ENCODE measurements at places on chromosomes 5 and 9.

DNA sequence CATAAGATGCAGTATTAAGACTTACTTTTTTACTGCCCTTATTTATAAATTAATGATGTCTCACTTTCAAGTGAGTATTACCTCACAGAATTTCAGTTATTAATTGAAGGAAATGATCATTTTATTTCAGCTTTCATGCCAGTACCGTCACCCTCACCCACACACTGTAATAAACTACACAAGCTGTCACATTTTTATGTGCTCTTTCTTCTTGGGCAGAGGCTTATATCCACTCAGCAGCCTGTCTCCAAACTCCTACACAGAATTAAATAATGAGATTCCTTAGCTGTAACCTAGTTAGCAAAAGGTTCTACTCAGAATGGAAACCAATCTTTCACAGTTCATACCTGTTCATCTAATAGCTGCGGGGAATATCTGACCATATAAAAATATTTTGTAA is 1915.8 kb upstream of the CDH6 start:
- no peak for DNase-seq

DNA sequence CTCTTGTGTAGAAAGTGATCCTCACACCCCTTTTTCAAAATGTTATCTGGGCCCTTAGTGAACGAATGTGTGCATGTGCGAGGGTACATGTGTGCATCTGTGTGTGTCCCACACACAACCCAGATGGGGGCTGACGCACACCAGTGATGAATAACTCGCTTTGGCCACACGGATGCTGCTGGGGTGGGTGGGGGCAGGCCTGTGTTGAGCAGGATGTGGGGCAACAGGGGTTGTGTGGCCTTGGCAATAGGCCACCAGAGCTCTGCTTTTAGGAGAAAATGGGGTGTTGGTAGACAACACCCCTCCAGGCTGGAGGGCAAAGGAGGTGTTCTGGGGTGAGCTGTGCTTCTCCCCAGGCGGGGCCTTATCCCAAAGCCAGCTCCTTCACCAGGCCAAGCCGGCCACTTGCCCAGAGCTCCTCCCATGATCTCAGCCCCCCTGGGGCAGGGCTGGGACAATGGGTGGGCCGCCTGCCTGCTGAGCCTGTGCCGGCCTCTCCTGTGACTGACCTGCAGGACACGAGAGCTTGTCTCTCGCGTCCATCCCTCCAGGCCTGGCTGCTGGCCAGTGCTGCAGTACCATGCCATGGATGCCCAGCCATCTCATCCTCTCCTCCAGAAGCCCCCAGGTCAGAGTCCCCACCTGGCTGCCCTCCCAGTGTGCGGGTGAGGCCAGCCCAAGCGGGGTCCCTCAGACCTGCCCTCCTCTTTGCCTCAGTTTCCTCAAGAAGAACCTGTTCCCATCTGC is 1.7 kb downstream of the DBN1 start:
- DNase-seq = no peak

DNA sequence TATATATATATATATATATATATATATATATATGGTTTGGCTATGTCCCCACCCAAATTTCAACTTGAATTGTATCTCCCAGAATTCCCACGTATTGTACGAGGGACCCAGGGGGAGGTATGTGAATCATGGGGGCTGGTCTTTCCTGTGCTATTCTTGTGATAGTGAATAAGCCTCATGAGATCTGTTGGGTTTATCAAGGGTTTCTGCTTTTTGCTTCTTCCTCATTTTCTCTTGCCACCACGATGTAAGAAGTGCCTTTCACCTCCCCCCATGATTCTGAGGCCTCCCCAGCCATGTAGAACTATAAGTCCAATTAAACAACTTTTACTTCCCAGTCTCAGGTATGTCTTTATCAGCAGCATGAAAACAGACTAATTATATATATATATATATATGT is 52.3 kb upstream of the ADAMTS2 start:
- no peak for DNase-seq

DNA sequence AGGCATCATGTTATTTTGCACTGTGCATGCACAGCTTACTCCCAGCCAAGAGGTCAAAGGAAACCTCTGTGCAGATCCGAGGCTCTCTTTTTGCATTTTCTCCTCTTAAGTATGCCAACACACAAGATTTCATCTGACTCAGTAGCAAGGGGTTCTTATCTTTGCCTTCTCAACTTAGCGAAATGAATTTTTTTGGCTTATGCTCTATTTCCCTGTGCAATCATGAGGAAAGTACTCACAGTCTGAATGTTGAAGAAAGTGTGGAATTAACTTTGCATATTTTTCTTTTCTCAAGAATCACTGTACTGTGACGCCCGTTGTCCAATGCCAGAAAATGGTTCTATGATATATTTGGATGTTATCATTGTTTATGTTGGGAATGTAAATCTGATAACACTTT is 173.5 kb upstream of the FBXL7 start:
- DNase-seq = no peak

DNA sequence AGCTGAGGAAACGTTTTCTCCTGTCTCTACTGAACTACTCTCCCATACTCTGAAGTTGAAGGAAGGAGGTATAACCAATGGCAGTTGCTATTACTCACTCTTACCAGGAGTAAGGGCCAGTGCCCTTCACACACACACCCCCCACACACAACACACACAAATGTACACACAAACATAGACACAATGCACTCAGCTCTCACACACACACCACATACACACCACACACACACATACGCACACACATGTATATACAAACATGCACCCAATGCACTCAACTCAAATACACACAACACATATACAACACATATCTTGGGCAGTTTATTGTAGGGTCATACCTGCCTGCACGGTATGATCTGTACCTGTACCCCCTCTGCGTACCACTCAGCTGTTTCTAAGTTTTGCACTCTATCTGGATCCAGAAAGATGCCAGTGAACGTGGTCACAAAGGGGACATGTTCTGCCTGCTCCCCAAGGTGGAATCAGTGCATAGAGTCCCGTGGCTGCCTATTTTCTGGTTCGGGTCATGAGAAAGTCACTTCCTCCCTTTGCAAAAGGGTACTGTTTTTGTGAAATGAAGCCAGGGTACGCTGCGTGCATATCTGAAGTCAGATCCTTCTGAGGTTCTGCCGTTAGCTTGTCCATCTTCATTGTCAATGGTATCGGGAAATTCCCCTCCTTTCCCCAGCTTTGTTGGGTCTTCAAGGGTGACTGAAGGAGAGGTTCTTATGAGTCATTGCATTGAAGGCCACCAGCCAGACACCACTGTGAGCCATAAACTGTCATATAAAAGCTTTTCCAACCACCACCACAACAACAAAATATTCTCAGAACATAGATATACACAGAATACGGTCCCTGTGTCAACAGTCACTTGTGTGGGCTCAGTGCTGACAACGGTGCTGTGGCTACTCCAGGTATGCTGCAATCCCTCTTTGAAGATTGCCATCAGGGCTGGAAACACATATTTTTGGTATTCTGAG is 131.9 kb downstream of the UGCG start:
- no peak for DNase-seq

- no peak for DNase-seq
Measured at GRCh38 chr9:35914301-35914807, 5.1 kb downstream of the SPAAR start.

DNA sequence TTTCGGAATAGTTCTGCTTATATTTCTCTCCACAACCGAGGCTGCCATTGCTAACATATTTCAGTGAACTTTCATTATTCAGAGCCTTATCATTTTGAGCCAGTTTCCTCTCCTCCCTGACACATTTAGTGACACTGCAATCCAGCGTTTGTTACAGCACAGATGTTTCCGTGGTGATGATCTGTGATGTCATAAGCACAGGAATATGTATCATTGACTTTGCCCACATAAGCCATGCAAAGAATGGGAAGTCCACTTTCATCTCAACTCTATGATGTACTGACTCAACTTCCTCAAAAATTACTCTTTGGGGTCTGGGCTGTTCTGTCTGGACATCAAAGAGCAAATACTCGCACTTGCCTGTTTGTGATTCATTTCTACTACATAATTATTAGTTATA is 291.8 kb downstream of the EBF1 start:
- no peak for DNase-seq

DNA sequence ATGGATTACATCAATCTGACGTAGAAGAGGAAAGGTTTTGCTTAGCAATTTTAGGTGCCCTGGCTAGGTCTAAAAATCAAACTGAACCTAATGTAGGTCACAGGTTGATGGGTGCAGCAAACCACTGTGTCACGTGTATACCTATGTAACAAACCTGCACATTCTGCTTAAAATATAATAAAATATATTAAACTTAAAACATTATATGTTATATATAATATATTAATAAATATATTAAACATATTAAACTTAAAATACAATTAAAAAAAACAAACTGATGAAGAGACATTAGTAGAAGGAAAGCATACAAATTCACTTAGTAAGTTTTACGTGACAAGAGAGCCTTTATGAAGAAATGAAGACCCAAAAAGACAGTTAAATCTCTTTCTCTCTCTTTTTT is 51.7 kb upstream of the FBXL17 start:
- DNase-seq = no peak

GRCh38 chr9:136962163-136962562 is 10.1 kb downstream of the LCN12 start:
- no peak for DNase-seq

GRCh38 chr5:122264610-122265009 is 47.4 kb upstream of the SNCAIP start:
- no peak for DNase-seq

DNA sequence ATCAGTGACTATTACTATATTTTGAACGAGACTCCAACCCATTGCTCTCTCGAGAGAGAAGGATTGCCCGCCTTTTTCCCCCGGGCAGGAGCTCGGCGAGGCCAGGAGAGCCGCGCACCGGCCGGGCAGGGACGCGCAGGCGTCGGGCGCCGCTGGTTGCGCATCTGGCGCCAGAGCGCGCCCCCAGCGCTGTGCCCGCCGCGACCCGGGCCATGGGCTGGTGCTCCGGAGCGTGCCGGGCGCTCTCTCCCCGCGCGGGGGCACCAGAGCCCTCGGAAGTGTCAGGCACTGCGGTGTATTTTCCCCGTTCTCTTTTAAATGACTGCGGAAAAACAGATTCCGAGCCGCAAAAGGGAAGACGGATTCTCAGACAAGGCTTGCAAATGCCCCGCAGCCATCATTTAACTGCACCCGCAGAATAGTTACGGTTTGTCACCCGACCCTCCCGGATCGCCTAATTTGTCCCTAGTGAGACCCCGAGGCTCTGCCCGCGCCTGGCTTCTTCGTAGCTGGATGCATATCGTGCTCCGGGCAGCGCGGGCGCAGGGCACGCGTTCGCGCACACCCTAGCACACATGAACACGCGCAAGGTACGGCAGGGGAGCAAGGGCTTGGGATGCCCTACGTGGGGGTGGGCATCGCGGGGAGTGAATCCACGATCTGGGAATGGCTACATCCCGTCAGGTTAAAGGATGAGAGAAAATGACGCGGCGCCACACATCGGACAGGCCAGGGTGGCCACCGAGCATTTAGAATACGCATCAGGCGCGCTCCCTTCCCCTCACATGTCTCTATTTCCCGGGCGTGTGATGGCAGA is 1.1 kb upstream of the NTRK2 start:
- DNase-seq = no peak

DNA sequence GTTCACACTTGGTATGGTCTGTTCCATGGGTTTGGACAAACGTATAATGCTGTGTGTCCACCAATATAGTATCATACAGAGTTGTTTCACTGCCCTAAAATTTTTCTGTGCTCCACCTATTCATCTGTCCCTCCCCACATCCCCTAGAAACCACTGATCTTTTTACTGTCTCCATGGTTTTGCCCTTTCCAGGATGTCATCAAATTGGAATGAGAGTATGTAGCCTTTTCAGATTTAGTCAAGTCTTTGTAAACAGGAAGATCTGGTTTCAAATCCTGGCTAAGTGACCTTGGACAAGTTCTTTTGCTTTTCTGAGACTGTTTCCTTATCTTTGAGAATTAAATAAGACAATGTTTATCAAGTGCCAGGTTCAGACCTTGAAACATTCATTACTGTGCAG is 13.2 kb upstream of the LVRN start:
- no peak for DNase-seq

DNA sequence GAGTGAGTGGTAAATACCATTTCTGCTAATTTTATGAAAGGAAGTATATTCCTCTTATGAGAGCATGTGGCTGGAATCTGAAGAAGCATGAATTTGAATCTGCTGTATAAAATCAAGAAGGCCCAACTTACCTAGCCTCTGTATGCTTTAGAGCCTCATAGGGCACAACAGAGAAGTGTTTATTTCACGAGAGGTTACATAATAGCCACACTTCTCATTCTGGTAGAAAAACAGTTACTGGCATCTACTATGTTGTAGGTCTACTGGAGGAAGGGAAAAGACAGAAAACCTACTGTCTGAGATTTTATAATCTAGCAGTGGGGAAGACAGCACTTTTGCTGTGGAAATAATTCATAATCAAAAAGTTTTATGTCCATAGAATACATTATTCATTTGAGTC is 172.6 kb upstream of the ZNF608 start:
- no peak for DNase-seq

DNA sequence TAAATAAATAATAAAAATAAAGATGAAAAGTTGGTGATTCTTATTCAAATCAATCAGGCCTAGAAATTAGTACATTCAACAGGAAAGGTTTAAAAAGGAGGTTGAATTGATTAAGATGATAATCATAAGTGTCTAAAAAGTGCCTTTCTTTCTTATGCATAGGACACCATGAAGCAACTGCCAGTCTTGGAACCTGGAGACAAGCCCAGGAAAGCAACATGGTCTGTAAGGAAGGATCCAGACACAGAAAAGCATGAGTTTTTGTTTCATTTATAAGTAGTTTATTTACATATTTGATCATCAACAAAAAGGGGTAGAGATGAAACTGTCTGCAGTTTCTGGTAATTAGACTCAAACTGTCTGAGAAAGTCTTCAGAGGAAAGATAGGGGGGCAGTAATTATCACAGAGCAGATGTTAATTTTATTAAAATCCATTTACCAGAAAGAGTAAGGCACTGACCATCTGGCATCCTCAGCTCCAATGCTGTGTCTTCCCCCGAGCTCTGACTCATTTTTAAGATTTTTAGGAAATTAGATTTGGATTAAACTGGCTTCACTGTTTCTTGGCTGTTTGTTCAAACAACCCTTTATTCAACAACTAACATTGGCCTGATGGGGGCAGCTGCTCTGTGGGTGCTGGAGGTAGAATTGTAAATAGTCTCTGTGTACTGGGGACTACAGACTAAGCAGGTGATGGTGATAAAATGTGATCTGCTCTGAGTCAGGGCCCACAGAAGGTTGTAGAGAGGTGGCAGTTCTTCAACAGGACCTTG is 2.7 kb downstream of the RABEPK start:
- DNase-seq = no peak

- DNase-seq = no peak
Measured at GRCh38 chr5:7325975-7326913, 69.7 kb upstream of the ADCY2 start.

GRCh38 chr5:91976451-91976850 is 593.3 kb upstream of the ARRDC3 start:
- no peak for DNase-seq

DNA sequence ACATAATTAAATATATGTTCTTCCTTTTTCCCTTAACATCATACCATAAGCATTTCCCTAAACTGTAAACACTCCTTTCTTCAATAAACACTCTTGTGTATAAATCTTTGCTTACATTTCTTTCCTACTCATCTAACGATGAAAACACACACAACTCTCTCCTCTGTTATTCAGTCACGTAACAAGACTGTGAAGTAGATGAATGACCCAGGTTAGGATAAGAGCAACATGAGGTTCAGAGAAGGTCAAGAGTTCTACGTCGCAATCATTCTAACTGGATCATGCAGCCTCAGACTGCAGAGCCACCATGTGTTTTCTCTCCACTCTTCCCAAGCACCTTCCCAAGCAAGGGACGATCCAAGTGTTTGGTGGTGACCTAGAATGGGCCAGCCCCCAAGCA is 70.5 kb upstream of the SPTLC1 start:
- DNase-seq = no peak
